ENCODE measurements at places on chromosomes 11 and 22.

- DNase-seq: peak; percentile 45
These were observed 72.6 kb downstream of the HIPK3 start for GRCh38 chr11:33329705-33330329.

GRCh38 chr11:45525393-45525792, 140.0 kb downstream of the CHST1 start:
- no peak for DNase-seq

GRCh38 chr11:117855186-117855845, 21.1 kb downstream of the FXYD6 start:
- DNase-seq: no peak

DNA sequence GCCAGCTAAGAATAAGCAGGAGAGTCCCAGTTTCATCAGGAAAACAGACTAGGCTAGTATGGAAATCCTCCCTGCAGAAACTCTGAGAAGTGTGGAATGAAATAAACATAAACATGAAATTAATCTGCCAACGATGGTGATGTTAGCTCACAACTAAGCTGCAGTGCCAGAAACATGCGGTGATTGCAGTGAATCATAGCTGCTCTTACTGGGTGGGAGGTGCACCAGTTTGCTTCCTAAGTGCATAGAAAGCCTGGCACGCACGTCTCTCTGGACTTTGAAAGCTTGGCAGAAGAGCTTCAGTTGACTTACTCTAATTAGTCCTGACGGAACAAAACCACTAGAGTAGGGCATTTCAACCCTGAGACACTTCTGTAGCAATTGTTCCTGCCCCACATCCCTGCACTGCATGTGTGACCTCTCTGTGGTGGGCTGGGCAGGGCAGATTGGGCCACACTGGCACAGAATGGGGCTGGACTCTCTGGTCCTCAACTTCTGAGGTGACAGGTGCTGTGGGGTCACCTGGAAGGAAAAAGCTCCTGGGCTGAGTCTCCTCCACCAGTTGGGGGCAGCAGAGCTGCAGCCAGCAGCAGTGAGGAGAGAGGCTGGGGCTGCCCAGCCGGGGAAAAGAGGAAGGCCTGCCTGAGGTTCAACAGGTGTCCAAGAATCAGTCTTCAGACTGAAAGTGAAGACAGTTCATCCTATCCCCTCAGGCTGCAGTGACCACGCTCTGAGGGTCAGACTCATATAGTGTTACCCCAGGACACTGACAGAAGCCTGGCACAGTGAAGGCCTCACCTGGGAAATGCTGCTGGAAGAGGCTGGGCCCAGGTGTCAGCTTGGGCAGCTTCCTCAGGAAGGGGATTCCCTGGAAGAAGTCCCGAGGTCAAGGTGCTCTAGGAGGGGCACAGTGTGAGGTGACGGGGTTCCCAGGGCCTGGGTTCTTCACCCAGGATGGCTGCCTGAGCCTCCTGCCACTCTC, 40.5 kb downstream of the GGTLC2 start:
- no peak for DNase-seq

GRCh38 chr11:118046051-118046963, 30.6 kb upstream of the TMPRSS4 start:
- DNase-seq: peak; percentile 36

GRCh38 chr22:37657590-37658132, 862 bp upstream of the PDXP start:
- DNase-seq: no peak

DNA sequence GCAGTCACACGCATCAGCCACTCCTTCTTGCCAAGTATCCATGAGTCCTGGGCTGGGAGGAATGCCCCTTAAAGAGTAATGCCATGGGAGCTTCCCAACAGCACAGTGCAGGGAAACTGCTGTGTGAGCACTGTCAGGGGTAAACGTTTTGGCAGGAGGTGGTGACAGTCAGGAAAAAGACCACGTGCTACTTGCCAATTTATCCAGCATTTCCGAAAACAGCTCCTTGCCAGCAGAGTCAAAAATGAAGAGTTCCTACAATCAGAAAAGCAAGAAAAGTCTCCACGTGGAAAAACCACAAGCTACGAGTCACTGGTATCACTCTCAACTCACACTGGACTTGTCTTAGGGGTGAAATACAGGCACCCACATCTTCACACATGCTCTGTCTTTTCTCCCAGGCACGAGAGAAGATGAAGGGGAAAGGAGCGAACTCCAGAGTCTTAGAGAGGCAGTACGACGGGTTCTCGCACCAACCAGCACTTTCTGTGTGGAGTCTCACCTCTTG, 9.9 kb downstream of the IFT27 start:
- DNase-seq: no peak

- no peak for DNase-seq
These were observed 70.6 kb downstream of the RRAS2 start for GRCh38 chr11:14288189-14288935.

- no peak for DNase-seq
These were observed 329.6 kb upstream of the B3GAT1 start for GRCh38 chr11:134741453-134742223.

- DNase-seq: no peak
These were observed 36.4 kb upstream of the TH start for GRCh38 chr11:2207773-2208621.

DNA sequence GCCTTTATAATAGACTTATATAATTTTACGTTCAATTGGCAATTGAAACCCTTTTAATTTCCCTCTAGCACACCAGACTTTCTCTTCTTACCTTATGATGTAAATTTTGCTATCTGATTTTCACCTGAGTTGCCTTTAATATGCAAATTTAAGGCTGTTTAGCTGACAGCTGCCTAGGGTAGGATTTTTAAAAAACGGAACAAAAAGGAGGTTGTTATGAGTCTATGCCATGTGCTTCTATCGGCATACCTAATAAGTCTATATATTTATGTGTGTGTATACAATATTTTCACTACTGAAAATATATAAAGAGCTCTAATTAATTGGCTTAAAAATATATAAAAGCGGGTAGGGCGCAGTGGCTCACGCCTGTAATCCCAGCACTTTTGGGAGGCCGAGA, 11.8 kb upstream of the SELENOH start:
- DNase-seq: no peak

GRCh38 chr11:134915212-134915611, 503.2 kb upstream of the B3GAT1 start:
- no peak for DNase-seq

DNA sequence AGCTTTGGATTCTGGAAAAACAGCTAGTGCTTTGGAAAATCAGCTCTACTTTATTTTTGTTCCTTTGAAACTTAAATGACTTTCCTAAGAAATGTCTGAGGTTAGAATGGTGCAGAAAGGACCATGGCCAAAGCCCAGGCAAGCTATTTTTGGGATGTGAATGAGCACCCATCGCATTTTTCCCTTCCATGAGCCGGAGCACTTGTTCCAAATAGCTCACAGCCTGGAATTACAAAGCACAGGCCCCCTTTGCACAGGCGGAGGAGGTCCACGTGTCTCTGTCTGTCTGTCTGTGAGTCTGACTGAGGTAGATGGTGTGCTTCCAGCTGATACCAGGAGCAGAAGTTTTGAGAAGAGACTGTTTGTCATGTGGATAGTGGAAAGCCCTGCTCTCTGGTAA, 50.7 kb downstream of the MICAL2 start:
- DNase-seq: no peak

DNA sequence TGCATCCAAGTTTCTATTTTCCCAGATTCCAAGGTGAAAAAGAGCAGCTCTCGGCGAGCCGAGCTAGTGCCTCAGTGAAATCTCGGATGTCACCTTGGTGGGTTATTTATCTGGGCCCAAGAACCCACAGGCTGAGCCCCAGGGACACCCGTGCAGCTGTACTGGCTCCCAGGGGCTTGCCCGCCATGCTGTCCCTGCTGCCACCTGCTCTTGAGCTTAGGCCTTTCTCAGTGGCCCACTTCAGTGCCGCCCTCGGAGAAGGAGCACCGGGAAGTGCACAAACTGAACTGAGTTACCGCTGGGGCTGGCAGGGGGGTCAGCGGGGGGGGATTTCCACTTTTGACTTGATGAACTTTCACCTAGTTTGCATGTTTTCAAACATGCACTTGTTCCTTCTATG, 27.9 kb downstream of the CPT1A start:
- no peak for DNase-seq

DNA sequence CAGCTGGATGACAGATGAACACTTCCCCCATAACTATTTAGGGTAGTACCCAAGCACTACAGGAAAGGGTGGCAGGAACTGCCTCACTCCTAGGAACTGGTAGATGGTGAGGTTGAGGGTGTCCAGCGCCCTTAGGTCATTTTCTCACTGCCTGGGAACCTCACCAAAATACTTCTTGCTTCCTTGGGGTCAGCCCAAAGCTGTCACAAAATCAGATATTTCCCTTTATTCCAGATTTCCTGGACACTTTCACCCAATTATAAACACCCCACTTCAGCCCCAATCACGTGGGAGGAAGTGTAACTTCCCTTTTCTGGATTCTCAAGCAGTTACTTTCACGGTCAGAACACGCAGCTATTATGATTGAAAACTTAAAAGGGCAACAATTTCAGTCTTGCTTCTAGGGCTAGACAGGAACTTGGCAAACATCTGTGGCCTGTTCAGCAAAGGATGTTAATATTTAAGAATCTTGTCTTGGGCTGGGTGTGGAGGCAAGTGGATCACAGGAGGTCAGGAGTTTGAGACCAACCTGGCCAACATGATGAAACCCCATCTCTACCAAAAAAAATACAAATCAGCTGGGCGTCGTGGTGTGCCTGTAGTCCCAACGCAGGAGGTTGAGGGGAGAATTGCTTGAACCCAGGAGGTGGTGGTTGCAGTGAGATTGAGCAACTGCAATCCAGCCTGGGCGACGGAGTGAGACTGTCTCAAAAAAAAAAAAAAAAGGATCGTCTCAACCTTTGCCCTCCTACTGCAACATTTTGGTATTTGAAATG, 4.0 kb downstream of the FTH1 start:
- DNase-seq: no peak

DNA sequence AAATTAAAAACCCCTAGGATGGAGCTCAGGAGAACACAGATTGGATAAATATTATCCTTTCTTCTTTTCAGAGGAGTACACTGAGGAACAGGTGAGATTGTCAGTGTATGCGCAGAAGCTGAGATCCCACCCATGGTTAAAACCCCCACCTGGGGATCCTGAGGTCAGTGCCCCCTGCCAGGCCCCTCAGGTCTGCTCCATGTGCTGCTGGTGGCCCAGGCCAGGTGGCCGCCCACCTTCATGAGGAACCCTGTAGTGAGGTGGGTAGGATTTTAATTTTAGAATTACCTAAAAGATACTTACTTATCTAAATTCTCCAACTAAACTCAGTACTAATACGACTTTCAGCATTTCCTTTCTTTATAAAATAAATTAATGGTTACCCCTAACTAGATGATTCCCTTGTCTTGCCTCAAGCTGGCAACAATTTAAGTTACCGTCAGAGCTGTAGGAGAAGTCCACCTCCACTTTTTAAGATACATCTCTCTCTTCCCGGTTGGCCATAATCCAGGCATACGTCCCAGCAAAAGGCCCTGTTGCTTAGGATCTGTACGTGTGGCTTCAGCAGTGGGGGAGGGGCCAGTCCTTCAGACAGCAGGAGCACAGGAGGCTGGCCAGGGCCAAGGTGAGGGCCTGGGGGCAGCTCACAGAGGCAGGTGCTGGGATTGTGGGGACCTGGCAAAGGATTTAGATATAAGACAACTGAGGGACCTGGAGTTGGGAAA, 61.5 kb upstream of the PITPNB start:
- no peak for DNase-seq

DNA sequence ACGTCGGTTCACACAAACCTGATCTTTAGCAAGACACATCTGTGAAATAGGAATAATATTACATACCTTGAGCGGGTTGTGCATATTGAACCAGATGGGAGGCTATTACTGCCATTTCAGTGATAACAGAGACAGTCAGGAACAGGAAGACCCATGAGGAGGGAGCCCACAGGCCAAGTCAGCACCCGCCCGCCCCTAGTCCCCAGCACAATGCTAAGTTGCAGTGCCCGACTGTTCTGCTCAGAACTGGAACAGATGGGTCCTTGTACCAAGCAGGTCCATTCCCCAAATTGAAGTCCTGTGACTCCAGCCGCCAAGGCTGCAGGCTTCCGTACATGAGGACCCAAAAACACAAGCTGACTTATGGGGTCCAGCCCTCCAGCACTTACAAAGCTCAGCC, 9.3 kb downstream of the CXCR5 start:
- no peak for DNase-seq

DNA sequence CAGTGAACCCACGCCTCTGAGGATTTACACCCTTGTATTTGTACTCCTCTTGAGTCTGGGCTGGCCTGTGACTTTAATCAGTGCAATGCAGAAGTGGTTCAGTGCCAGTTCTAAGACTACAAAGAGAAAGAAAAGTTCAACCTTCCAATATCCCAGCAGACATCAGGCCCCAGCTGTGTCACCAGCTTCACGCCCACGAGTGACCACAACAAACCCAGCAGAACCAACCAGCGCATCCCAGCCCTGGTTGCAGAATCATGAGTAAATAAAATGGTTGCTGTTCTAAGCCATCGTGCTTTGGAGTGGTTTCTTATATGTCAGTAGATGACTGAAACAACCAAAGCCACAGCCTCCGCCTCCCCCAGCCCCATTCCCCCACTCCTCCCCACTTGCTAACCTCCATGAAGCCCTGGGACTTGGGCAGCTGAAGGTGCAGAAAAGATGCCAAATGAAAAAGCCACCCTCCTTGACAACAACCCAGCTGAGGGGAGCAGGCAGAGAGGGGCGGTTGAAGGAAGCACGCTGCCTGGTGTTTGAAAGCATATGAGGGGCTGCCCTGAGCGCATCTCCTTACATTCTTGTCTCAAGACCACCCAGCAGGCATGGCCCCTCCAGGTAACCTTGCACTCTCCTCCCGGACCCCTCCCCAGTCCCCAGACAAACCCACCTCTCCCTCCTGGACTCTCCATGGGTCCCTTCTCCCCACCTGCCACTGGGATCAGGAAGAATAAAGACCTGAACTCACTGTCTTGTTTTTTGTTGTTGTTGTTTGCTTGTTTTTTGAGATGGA, 20.9 kb downstream of the TSKU start:
- peak; percentile 72 for DNase-seq

DNA sequence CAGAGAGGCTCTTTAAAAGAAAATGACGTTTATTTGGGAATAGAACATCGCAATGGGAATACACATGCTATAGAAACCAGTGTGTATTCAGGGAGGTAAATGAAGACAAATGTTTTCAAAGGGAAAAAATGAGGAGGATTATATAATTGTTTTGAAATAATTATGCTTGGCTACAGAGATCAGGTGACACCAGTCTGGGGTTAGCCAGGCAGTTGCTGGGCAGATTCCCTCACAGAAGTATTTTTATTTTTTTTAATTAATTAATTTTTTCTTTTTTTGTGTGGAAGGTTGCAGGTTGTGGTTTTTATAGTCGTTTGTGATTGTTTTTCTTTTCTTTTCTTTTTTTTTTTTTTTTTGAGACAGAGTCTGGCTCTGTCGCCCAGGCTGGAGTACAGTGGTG, 5.6 kb upstream of the STARD10 start:
- DNase-seq: no peak

GRCh38 chr11:65658174-65659021, 4.3 kb downstream of the RELA start:
- no peak for DNase-seq

DNA sequence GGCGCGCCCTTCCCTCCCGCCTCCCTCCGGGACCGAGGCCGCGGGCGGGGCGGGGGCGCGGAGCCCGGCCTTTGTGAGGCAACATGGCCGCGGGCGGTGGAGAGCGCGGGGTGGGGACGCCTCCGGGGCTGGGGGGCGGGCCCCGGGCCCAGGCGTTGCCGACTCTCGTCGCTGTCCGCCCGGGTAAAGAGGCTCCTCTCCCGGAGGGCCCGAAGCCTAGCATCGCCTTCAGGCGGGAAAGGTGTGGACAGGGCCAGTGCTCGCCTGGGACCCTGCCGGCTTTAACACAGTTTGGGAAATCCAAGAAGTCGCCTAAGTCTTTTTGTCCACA, 369 bp downstream of the DGCR8 start:
- peak; percentile 68 for DNase-seq

Measured in stimulated activated CD4-positive, alpha-beta T cell treated with anti-CD3 and anti-CD28 coated beads, Interleukin-4, amount 100 ng/mL, for 24 hours (primary cell).